ENCODE measurements at places on chromosomes 5 and 9.

- no peak for DNase-seq
Observed at GRCh38 chr9:98500337-98500919, 208.3 kb downstream of the GABBR2 start.

- no peak for DNase-seq
Observed at GRCh38 chr5:59276917-59277372, 616.6 kb downstream of the PDE4D start.

DNA sequence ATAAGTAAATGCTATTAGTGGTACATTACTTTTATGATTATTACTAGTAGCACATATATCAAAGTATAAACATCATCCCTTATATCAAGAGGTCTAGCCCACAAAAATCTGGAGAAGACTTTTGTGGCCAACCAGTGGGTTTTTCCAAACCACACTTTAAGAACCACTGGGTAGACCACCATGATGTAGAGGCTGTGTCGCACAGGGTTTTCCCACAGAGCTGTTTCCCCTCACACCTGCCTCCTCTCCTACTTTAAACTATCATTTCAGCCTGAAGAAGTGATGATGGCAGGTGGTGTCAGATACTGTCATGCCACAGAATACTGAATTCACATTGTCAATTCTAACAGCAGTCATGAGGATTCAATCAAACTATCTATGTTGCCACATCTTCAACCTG, 109.2 kb downstream of the FBXW11 start:
- DNase-seq, result no peak

- DNase-seq, result no peak
Observed at GRCh38 chr5:156815988-156816599, 34.0 kb upstream of the PPP1R2B start.

DNA sequence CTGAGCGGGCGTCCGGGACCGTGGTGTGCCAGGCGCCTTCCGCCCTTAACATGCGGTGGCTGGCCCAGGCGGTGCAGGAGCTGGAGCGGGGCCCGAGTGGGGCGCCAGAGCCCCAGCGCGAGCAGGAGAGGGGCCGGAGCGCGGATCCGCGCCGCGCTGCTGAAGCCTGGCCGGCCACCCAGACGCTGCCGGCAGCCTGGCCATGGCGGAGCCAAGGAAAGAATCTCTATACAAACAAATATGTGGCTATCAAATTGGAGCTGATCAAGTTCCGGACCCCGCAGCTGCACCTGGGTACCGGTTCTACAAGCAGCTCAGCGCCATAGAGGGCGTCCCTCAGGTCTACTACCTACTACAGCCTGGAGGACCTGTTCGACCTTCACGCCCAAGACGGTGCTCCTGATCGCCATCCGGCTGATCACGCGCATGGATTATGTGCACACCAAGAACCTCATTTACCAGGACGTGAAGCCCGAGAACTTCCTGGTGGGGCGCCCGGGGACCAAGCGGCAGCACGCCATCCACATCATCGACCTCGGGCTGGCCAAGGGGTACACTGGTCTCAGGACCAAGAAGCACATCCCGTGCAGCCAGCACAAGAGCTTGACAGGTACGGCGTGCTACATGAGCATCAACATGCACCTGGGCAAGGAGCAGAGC, 55.8 kb downstream of the JAK2 start:
- no peak for DNase-seq

DNA sequence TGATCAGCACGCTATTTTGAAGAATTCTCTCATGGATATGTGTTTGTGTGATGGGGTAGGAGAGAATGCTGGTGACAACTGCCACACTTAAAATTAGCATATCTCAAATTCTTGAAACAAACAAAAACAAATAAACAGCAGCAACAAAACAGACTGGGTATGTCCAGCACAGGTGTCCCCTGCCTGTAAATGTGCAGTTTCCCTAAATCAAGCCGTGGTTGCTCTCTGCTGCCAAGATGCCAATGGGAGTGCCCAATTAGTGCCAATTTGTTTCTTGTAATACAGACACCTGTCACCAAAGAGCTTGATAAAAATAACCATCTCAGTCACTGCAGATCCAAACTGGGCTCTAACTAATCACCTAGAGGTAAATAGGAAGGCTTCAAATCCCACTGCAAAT, 144.2 kb upstream of the SMARCA2 start:
- no peak for DNase-seq
